ENCODE measurements at places on chromosomes 16 and 17.

GRCh38 chr16:17305694-17306093 is 165.1 kb downstream of the XYLT1 start:
- no peak for DNase-seq

GRCh38 chr17:67156269-67157199 is 88.5 kb downstream of the HELZ start:
- no peak for DNase-seq

- peak; percentile 68 for DNase-seq
Observed at GRCh38 chr16:2511128-2511800, 2.5 kb upstream of the ATP6V0C start.

GRCh38 chr17:6070913-6071511 is 833 bp downstream of the WSCD1 start:
- DNase-seq: no peak

- DNase-seq: no peak
Observed at GRCh38 chr17:11637796-11638195, 39.5 kb downstream of the DNAH9 start.

DNA sequence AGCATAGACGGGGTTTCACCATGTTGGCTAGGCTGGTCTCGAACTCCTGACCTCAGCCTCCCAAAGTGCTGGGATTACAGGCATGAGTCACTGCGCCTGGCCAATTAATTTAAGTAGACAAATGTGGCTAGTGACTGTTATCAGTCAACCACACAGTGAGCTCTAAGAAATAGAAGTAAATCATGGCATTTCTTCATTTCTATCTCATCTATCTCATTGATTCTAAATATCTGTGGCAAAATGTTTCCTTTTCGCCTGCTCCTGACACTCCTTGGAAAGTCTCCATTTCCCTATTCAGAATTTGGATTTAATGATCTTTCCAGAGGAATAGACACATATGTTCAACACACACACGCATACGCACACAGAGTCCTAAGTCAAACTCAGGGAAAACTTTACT is 81.3 kb downstream of the HIC1 start:
- no peak for DNase-seq

GRCh38 chr17:21177854-21178600 is 35.9 kb downstream of the TMEM11 start:
- no peak for DNase-seq

DNA sequence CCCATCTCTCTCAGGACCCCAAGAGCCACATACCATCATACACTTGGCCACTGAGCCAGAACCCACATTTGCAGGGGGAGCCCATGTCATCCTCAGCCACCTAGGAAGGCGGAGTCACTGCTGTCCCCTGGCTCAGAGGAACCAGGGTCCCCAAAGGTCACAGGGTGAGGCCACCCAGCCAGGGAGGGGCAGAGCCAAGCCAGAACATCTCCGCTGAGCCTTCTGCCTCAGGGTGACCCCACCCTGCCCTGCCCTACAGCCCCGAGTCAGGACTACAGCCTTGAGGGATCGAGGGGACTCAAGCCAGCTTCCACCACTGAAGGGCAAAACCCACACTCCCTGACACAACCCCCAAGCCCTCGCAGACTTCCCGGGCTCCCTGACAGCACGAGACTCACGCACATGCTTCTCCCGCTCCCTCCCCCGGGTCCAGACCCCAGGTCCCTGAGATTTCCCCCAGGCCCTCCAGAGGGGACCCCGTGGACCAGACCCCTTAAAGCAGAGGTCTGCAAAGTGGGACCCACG is 17.4 kb downstream of the PIEZO1 start:
- DNase-seq: no peak

DNA sequence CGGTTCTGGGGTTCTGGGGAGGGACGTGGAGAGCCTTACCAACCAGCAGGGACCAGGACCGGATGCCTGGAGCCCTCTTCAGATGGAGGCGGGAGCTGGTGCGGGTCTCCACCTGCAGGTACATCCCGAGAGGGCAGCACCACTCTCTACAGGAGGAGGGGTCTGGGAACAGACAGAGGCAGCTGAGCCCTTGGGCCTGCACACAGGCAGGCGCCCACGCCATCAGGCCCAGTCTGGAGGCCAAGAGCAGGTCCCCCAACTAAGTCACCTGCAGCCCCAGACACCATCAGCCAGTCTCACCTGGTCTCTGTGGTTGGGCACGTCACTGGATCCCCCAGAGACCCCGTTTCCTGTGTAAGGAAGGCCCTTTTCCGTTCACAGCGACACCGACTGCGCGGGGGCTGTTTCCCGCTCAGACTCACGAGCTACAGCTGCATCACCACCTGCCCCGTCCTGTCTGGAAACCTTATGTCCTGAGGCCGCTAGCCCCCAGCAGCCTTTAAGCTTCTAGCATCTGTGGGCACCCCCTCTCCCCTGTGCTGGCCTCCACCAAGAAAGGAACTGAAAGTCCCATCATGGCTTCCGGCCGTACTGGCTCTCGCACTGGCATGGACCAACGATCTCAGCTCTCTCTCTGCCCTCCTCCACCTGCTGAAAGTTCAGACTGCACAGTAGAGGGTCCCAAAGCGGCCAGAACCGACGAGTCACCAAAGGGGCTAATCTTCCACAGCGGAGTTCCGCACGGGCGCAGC is 1.2 kb downstream of the CYBC1 start:
- no peak for DNase-seq

DNA sequence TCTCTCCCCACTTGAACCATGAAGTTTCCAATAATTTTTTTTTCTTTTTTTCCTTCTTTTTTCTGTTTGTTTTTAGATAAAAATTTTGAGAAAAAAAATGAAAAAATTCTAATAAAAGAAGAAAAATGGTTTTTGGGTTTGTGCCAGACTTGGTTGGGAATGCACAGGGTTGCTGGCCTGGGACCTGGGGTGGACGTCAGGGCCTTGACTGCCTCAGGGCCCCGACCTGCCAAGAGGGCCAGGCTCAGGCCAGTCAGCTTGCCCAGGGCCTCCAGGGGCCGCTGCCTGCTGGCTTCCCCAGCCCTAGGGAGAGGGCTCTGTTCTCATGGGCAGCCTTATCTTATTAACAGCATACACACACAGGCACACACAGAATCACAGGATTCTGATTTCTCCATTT is 6.5 kb downstream of the TBX6 start:
- DNase-seq: no peak

DNA sequence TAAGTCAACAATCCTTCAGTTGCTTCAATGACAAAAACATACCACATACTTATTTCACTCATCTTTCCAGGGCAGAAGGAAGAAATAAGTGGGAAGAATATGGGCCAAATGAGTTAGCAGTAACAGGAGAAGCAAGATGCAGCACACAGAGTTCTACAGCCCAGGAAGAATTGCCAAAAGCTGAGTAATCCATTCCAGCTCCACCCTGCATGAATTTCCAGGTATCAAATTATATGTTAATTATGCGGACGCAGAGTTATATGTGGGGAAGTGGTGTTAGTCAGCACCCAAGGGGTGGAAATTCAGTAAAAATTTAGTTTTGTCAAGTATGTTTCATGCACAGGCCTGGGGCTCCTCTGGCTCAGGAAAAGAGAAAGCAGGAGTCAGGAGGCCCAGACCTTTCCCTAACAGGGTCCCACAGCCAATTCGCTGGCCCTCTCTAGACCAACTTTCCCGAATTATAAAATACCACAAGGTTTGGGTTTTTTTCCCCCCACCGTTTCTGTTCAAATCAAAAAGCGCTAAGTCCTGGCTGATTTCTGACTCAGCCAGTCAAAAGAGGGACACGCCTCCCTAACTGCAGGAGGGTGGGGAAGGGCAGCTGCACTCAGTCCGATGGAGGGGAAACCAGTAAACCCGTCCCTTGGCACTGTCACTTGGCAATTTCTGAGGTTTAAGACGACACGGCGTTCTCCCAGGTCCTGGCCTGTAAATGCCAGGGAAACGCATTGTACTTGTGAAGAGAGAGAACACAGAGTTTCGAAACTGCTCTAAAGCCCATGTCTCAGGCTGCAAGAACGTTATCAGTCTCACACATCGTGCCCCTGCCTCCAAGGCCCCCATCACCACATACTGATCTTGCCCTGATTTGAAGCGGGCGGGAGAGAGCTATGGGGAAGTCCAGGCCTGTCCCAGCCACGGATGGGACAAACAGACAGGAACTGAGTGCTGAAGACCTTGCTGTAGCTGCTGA is 58.1 kb downstream of the ZFHX3 start:
- no peak for DNase-seq

DNA sequence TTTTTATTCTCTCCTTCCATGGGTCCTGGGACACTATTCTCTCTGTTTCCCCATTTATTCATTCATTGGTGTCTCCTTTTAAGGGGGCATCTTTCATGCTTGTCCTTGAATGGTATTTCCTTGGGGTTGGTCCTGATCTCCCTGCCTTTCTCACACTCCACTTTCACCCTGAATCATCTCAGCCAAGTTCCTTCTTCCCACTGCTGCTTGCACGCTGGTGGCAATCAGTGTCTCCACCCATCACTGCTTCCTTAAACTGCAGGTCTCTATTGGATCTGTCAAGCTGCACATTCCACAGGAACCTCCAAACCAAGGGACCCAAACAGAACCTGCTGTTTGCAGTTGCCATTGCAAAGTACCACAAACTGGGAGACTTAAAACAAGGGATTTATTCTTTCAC is 89.3 kb upstream of the SDK2 start:
- DNase-seq: no peak

DNA sequence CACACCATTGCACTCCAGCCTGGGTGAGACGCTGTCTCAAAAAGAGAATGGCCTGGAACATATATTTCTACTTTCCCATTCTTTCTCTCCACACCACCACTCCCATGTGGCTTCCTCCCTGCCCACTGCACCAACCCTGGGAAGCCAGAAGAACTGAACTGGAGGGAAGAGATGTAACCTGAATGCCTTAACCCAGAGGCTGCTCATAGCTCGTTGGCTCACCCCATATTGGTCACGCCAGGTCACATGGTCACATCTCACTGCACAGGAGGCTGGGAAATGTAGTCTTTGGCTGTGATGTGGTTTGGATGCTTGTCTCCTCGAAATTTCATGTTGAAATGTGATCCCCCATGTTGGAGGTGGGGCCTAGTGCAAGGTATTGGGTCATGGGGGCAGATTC is 5.9 kb upstream of the DNAH17 start:
- DNase-seq: no peak

- no peak for DNase-seq
Observed at GRCh38 chr17:75839942-75840798, 4.0 kb downstream of the UNC13D start.

GRCh38 chr16:30912794-30913412 is 10.5 kb upstream of the FBXL19 start:
- DNase-seq: no peak

DNA sequence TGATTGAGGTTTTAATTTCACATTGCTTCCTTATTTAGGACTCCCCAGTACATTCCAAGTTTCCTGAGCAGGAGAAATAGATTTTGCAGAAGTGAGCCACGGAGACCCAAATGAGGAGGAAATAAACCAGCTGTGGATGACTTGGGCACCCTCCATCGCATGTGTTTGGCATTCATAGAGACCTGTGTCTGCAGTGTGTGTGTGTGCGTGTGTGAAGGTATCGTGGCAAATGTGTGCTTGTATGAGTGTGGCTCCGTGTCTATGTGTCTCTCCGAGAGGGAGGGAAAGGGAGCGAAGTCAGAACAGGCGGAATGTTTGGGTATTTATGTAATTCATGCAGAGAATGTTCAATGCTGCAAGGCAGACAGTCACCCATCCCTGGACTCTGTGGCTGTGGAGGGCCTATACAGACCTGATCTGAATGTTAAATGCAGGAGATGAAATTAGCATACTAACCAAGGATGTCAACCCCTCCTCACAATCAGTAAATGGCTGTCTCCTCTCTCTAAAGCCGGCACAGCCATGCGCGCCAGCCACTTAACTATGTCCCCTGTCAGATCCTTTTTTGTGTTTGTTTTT is 186.0 kb upstream of the ZFHX3 start:
- DNase-seq: no peak

- DNase-seq: peak; percentile 0
Observed at GRCh38 chr17:62064029-62064790, 868 bp downstream of the MED13 start.

- no peak for DNase-seq
Observed at GRCh38 chr17:35978346-35978745, 3.0 kb downstream of the CCL16 start.

DNA sequence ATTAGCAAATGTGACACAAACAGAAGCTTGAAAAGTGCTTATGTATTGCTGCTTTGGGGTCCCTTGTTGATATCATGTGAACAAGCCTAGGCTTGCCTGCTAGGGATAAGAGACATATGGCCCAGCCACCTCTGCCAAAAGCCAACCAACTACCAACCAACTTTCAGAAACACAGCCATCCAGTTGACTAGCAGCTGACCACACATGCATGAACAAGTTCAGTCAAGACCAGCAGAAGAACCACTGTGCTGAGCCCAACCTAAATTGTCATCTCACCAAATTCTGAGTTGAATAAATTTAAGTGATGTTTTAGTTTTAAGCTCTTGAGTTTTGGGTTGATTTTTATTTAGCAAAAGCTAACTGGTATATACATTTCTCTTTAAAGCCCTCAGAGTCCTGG is 3.5 kb downstream of the ERN2 start:
- DNase-seq: no peak

All from C1 segment of cervical spinal cord (tissue), 14 donors.